ENCODE measurements at places on chromosomes 13 and 19. TPM values are rescaled to one million over a fixed set of nuclear protein-coding genes. Genes with fewer than 3 reads are reported as not detected.

CYP2A6 gene
- total RNA-seq: 2,152 TPM

ARHGEF1 gene
- total RNA-seq: 37.4 TPM

CNN1 gene
- 0.98 TPM for total RNA-seq

HIPK4 gene
- not detected for total RNA-seq

SULT2A1 gene
- 347 TPM for total RNA-seq

GSX1 gene
- total RNA-seq: not detected

TMEM221 gene
- total RNA-seq: 0.15 TPM

TFPT gene
- total RNA-seq: 4.3 TPM

SIGLEC8 gene
- total RNA-seq: 1.1 TPM

RXFP2 gene
- total RNA-seq: not detected

CLEC11A gene
- 2.8 TPM for total RNA-seq

GRWD1 gene
- 16.0 TPM for total RNA-seq

UBE2L5 gene
- total RNA-seq: not detected

PTPRH gene
- 6.3 TPM for total RNA-seq

NLRP5 gene
- total RNA-seq: not detected

PRR20E gene
- not detected for total RNA-seq

CCL25 gene
- 0.30 TPM for total RNA-seq

CEACAM16 gene
- total RNA-seq: not detected

PTGER1 gene
- total RNA-seq: 0.13 TPM

GRIN2D gene
- total RNA-seq: 0.20 TPM

NDFIP2 gene
- total RNA-seq: 27.8 TPM
